Calu3 (cell line): ENCODE measurements at places on chromosomes 12 and 14. TPM values are rescaled to one million over a fixed set of nuclear protein-coding genes. Genes with fewer than 3 reads are reported as not detected.

The KCNC2 gene
- not detected in 2 replicates for total RNA-seq

The GPRC5A gene
- 742 and 748 TPM in 2 replicates for total RNA-seq

DNA sequence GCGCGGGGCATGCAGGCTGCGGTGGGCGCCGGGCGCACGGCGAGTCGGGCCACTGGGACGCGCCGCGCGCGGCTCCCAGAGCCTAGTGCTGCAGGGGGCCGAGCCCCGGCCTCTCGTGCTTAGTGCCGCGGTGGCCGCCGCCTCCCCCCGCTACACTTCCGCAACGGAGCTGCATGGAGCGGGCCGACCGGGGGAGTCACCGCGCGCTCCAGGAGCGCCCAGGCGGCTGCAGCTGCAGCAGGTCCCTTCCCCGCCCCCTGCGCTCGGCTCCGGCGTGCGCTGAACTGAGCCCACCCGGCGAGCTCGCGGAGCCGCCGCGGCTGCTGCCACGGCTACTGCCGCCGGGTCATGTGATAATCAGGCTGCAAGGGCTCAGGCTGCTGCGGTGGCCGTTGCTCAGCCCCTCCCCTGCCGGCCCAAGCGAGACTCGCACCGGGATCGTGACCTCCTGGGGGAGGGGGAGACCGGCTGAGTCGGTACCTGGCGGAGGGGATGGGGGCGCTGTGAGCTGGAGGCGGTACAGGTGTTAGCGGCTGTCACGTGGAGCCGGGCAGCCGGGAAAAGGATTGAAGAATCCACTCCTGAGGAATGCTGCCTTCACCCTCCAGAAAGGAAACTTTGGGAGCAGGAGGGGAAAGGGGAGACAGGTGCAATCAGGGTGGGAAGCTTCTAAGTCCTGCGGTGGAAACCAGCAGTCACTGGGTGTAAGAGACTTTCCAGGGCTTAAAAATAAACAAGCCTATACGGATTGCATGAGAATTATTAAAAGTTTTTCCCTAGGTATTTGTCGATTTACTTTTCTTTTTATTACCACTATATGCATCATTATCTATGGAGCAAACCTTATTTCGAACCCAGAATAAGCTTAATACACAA, at the start of gene PPM1H:
Gene PPM1H (minus strand): TSS at position 352 of the 876 bp plus-strand sequence. CDS start 414 bp downstream, outside the sequence.
- peak within 1 kb of the TSS; percentile 90 for H3K27ac ChIP-seq
- H3K36me3 ChIP-seq, result peaks cover 27% of the 10 kb centered on the region
- peaks cover 34% of the 10 kb centered on the region for H3K4me1 ChIP-seq
- H3K27me3 ChIP-seq, result no peaks in the 10 kb centered on the region
- DNase-seq, result peak; percentile 99

The SLC6A13 gene
- 3.5 and 4.8 TPM in 2 replicates for total RNA-seq

DNA sequence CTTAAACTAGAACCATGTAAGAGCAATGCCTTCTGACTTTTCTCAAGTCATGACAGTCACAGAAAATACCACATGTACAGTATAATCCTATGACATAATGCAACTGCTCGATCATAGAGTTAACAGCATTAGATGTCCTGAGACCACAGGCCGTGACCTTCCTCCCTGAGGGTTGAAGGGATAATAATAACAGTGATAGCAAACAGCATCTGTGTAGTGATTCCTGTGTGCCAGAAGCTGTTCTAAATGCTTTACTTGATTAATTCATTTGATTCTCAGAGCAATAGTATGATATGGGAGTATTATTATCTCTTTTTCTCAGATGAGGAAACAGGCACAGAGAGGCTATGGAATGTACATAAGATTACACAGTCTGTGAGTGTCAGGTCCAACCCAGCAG, 53.2 kb downstream of the SLC35F4 start:
- H3K4me1 ChIP-seq, result no peaks in the 10 kb centered on the region
- H3K27ac ChIP-seq, result no peak overlapping the region
- H3K4me3 ChIP-seq, result no peak overlapping the region
- DNase-seq, result no peak

The TEX52 gene
- total RNA-seq, result not detected in 2 replicates

GRCh38 chr12:110266980-110267620, 13.9 kb upstream of the ATP2A2 start:
- no peaks in the 10 kb centered on the region for H3K27me3 ChIP-seq
- no peak for DNase-seq

The CMKLR1 gene
- total RNA-seq, result not detected in 2 replicates

The PROX2 gene
- total RNA-seq, result not detected in 2 replicates

GRCh38 chr12:84411031-84411430, 501.6 kb downstream of the SLC6A15 start:
- H3K27ac ChIP-seq, result no peak overlapping the region
- no peaks in the 10 kb centered on the region for H3K27me3 ChIP-seq
- no peaks in the 10 kb centered on the region for H3K4me1 ChIP-seq
- no peak for DNase-seq

DNA sequence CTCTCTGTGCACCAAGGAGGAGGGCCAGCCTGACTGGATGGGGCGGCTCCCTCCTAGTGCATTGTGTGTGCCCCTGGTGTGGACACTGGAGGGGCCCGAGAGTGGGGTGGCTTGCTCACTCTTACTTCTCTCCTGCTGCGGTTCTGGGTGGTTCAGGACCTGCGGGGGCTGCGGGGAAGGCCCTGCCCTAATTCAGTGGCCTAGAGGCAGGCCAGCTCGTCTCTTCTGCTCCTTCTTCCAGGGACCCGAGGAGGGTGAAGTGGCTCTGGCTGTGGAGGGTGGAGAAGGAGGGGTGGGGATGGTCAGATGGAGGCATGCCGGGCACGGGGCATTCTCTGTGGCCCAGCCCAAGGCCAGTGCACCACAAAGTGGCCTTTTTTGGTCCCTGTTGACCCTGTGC, 87.1 kb downstream of the BEGAIN start:
- no peaks in the 10 kb centered on the region for H3K36me3 ChIP-seq
- no peaks in the 10 kb centered on the region for H3K27me3 ChIP-seq
- no peak overlapping the region for H3K27ac ChIP-seq
- H3K4me3 ChIP-seq, result no peak overlapping the region

DNA sequence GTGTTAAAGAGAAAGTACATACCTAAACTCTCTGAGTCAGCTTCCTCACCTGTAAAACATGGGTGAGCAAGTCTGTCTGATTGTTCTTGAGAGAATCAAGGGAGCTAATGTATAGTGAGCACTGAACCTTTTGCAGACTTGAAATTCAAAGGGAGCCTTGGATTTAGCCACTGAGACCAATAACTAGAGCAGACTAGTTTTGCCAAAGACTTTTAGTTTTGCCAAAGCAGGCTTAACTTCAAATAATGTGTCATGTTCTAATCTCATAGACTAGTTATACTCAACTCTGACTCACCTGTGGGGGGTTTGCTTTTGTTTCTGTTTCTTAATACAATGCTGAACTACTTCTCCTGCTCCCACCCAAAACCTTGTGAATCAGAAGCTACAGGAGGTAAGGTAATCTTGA, 123.7 kb downstream of the SLC25A21 start:
- H3K27me3 ChIP-seq, result no peaks in the 10 kb centered on the region
- H3K4me1 ChIP-seq, result peaks cover 24% of the 10 kb centered on the region
- H3K36me3 ChIP-seq, result no peaks in the 10 kb centered on the region
- DNase-seq, result peak; percentile 8

DNA sequence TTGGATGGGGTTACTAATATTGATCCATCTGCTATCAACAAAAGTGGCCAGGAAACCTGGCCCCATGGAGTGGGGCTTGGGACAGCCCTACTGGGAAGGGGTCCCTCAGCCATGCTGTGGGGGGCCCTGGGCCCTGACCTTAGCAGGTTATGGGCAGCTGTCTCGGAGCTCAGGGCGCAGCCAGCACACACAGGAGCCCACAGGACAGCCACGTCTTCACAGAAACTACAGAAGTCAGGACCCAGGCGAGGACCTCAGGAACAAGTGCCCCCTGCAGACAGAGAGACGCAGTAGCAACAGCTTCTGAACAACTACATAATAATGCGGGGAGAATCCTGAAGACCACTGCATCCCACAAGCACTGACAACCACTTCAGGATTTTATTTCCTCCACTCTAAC, 11.9 kb upstream of the FKBP11 start:
- H3K27me3 ChIP-seq, result no peaks in the 10 kb centered on the region
- DNase-seq, result no peak
- peak overlapping the region; percentile 23 for H3K27ac ChIP-seq
- H3K36me3 ChIP-seq, result peaks cover 37% of the 10 kb centered on the region
- H3K4me3 ChIP-seq, result no peak overlapping the region

- DNase-seq, result no peak
- no peak overlapping the region for H3K27ac ChIP-seq
- H3K27me3 ChIP-seq, result peaks cover 60% of the 10 kb centered on the region
- H3K36me3 ChIP-seq, result no peaks in the 10 kb centered on the region
- no peaks in the 10 kb centered on the region for H3K4me1 ChIP-seq
- no peak overlapping the region for H3K4me3 ChIP-seq
Measured at GRCh38 chr12:2068653-2069052, 15.9 kb downstream of the CACNA1C start.

The DNAAF2 gene
- 11.3 and 13.2 TPM in 2 replicates for total RNA-seq

DNA sequence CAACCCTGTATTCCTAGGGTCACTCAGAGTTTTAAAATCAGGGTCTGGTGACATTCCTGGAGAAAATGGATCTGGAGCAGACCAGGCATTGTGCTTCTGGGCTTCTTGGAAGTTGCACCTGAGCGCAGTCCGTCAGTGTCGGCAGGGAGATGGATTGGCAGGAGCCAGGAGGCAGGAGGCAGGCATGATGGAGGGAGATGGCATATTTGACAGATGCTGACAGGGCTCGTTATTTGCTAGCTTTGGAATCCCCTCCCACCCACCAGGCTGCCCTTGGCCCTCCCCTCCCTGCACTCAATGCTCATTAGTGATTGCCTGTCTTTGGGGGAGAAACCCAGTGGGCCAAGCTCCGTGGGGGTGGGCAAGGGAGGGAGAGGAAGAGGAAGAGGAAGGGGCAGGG, 4.7 kb downstream of the CISTR start:
- no peak for DNase-seq
- H3K36me3 ChIP-seq, result no peaks in the 10 kb centered on the region
- no peak overlapping the region for H3K4me3 ChIP-seq
- H3K4me1 ChIP-seq, result no peaks in the 10 kb centered on the region

The C12orf60 gene
- 0.95 and 1.2 TPM in 2 replicates for total RNA-seq

GRCh38 chr14:54809767-54810166, 92.9 kb downstream of the GCH1 start:
- H3K27me3 ChIP-seq, result peaks cover 37% of the 10 kb centered on the region
- H3K4me1 ChIP-seq, result peaks cover 10% of the 10 kb centered on the region
- no peaks in the 10 kb centered on the region for H3K36me3 ChIP-seq
- H3K27ac ChIP-seq, result no peak overlapping the region
